ENCODE measurements at places on chromosomes 3 and 15.

- DNase-seq: no peak
Observed at GRCh38 chr3:11159421-11159904, 5.2 kb downstream of the HRH1 start.

GRCh38 chr3:132210476-132211346 lies 106.5 kb upstream of the ACP3 start:
- peak; percentile 6 for DNase-seq

GRCh38 chr3:181879926-181880325 lies 168.2 kb downstream of the SOX2 start:
- no peak for DNase-seq

GRCh38 chr3:175980486-175981090 lies 1121.5 kb downstream of the NAALADL2 start:
- DNase-seq: no peak

- DNase-seq: no peak
Observed at GRCh38 chr3:71388535-71389120, 194.9 kb downstream of the FOXP1 start.

- DNase-seq: no peak
Observed at GRCh38 chr15:85690561-85691231, 104.0 kb downstream of the KLHL25 start.

GRCh38 chr3:197518881-197519421 lies 36.8 kb downstream of the BDH1 start:
- DNase-seq: no peak

DNA sequence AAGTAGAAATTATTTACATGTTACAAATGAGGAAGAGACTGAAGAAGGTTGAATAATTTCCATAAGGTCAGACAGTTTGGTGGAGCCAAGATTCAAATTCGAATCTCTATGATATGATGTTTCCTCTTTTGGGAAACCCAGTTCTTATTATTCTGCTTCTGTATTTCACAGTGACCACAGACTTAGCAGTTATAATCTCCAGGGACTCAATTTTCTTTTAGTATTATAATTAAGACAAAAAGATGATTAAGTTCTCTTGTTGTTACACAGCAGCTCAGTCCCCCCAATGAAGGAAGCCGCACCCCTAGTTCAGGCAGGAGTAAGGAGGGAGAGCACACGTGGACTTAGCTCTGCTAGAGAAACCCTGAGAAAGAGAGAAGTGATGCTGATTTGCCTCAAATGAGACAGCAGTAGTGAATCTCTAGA lies 130.6 kb downstream of the CCNL1 start:
- no peak for DNase-seq

- no peak for DNase-seq
Observed at GRCh38 chr15:65192016-65192415, 6.9 kb upstream of the CLPX start.

GRCh38 chr3:188309437-188310269 lies 155.7 kb downstream of the LPP start:
- no peak for DNase-seq

GRCh38 chr3:24069045-24069444 lies 124.0 kb downstream of the NR1D2 start:
- no peak for DNase-seq

All from stimulated activated CD4-positive, alpha-beta T cell treated with anti-CD3 and anti-CD28 coated beads, Interleukin-4, amount 100 ng/mL, for 48 hours (primary cell).